ENCODE measurements at places on chromosomes 6 and 20.

DNA sequence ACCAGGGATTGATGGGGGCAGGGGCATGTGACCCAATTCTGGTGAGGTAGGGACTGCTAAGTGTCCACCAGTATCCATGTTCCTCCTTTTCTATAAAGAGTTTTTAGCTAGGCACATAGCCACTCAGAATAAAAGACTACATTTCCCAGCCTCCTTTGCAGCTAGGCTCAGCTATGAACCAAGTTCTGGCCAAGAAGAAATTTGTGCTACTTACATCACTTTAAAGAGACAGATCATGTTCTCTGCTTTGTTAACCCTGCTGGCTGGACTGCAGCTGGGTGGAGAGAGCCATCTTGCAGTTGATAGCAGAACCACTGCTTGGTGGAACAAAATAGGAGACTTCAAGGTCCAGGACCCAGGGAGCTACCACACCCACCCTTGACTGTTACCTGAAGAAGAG, 5.3 kb upstream of the CCM2L start:
- DNase-seq: no peak

- DNase-seq: no peak
Observed at GRCh38 chr20:21874127-21874526, 168.7 kb downstream of the PAX1 start.

GRCh38 chr6:158207422-158207788, 39.3 kb downstream of the GTF2H5 start:
- DNase-seq: no peak

GRCh38 chr6:160259598-160259997, 977 bp upstream of the SLC22A2 start:
- DNase-seq: no peak

GRCh38 chr6:124470803-124471202, 491.4 kb upstream of the RNF217 start:
- no peak for DNase-seq

- DNase-seq: no peak
Observed at GRCh38 chr6:3977875-3978711, 100.8 kb downstream of the FAM217A start.

DNA sequence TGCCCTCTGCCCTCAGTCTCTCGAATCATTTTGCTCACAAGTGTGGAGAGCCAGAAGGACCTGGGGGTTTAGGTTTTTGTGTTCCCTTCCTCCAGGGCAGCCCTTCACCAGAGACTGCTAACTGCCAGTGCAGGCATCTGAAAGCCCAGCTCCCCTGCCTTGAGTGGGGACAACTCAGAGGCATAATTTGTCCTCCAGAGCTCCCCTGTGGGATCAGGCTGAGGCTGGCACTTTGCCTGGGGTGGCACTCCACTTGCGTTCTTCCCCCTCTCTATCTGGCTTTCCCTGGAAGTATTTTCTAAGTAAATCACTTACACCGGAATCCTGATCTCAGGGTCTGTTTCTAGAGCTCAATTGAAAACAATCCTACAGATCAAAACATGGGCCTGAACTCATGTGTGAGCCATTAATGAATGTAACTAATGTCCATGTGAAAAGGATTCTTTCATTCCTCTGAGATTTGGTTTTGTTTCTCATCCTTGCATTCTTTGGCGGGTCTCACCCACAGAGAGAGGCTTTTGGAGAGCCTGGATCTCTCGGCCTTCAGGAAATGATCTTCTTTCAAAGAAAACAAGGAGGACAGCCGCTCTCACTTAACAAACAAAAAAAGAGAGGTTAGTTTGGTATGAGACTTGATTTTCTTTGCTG, 125.7 kb upstream of the RIPOR2 start:
- DNase-seq: no peak

- DNase-seq: peak; percentile 67
Observed at GRCh38 chr6:10837995-10838793, at the start of gene MAK. TSS of gene MAK (minus strand) at chr6:10838539. CDS start at chr6:10830648, 7,891 bp downstream.

- DNase-seq: no peak
Observed at GRCh38 chr6:101747716-101748115, 354.2 kb downstream of the GRIK2 start.

- DNase-seq: no peak
Observed at GRCh38 chr6:139423971-139424667, 49.7 kb upstream of the CITED2 start.

DNA sequence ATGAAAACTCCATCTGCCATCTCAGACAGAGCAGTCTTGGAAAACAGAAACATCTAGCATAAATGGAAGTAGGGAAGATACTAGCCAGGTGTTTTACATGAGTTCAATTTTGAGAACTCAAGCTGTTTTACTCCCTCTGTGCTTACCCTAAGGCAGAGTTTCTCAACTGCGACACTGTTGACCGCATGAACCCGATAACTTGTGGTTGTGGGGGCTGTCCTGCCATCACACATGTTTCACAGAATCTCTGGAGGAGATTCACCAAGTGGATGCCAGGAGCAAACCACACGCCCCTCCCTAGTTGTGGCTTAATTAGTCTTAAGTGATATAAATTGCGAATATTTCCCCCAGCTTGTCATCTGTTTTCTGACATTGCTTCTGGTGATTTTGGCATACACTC, 2.3 kb upstream of the SERPINB6 start:
- no peak for DNase-seq

GRCh38 chr6:156098839-156099238, 643.2 kb upstream of the NOX3 start:
- no peak for DNase-seq

Data from activated gamma-delta T cell (primary cell).